ENCODE measurements at places on chromosomes 16 and 17.

DNA sequence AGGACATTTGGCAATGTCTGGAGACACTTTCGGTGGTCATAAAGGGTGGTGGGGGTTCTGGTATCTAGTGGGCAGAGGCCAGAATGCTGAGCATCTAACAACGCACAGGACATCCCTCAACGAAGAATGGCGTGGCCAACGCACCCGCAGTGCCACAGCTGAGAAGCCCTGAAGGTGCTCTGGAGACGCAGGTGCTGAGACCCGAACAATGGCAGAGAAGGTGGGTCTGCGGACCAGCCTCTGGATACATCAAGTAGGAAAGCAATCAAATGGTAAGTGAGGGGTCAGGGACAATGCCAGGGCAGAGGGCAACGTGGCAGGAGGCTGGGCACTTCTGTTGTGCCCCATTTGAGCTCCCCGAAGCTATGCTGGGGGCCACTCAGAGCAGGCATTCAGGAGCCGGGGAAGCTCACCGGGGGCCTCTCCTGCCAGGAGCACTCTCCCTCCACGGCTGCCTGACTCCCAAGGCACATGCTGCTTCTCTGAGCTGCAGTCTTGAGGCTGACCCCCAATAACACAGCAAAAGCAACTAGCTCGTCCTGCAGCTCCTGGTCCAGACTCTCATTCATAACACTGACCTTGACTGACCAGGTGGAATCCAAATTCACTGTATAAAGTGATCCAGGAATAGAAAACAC is 26.0 kb downstream of the SPHK1 start:
- DNase-seq = no peak

DNA sequence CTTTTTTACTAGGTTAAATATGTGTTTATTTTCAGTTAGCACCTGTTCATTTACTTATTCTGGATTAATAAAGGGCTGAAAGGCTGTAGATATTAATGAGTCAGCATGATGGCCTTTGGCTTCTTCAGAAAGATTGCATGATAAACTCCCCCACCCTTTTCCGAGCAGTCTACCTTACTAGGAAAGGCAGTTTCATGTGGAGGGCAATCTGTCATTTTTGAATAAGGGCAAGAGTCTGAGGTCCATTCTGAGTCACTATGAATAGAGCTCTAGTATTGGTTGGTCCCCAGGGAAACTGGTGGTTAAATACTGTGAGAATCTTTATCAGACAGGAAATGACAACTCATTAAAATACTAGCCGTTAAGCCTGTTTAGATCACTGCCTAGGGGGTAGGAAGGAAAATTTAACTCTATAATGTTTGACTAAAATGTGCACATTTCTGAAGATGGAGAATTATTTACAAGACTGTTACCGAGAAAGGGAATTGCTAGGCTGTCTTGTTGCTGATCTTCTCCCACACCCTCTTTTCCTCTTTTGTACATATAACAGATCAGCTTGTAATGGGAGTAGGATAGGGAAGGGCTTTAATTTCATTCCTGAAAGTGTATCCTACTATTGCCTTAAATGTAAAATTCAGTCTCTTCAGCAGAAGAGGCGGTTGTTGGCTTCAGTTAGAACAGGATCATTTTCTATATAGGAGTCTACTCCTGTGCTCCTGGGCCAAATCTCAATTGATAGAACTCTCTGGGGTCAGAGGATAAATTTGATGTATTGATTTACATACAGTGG is 63.3 kb downstream of the TUBD1 start:
- DNase-seq = no peak

GRCh38 chr17:75048249-75048878 is 1.3 kb downstream of the KCTD2 start:
- peak; percentile 66 for DNase-seq

DNA sequence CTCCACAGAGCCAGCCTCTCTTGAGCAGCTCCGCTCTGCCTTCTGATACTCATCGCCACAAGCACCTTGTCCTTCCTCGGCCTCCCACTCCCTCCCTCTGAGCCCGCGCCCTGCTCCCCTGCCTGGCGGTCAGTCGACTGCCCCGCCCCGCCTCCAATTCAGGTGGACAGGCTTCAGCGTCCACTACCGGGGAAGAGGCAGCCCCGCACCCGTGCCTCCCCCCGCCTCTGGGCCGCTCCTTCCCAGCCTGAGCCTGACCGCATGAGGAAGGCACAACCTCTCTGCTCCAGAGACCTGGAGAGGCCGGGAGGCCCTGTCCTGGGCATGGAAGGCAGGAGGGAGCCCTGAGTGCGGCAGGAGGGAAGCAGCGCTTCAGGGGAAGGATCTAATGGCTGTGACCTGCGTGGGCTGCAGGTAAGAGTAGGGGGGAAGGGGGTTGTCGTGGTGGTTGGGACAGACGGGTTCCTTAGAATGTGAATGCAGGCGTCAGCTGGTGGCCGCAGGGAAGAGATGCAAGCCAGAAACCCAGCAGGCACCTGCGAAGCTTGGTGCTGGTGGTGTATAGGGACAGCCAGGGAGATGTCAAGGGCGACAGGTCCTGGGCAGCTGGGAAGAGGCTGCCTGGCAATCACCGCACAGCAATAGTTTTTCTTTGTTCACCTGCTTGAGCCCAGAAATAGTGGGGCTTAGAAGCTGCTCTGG is 3.0 kb upstream of the SLC6A4 start:
- DNase-seq = no peak

- DNase-seq = no peak
Measured at GRCh38 chr16:75372236-75372856, 61.0 kb downstream of the CFDP1 start.

GRCh38 chr16:55323637-55324271 is at the start of gene IRX6:
Gene IRX6 (plus strand): TSS chr16:55324203. CDS start chr16:55325092, 889 bp downstream.
- peak; percentile 18 for DNase-seq

DNA sequence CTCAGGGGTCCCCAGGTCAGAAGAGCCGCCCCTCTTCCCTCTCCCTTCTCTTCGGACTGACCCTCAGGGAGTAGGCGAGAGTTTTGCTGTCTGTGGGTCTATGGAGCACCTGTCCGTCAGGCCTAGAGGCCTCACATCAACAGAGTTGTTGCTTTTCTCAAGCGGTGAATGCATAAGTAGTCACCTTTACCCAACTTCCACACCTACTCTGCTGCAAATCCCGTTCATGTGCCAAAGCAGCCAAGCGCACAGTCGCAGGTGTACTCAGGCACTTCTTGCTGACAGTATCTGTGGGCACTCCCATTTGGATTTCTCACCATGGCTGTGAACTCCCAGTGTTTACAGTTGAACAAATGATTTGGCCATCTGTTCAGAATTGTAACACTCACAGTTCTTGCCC is 4.0 kb upstream of the FA2H start:
- DNase-seq = peak; percentile 53

DNA sequence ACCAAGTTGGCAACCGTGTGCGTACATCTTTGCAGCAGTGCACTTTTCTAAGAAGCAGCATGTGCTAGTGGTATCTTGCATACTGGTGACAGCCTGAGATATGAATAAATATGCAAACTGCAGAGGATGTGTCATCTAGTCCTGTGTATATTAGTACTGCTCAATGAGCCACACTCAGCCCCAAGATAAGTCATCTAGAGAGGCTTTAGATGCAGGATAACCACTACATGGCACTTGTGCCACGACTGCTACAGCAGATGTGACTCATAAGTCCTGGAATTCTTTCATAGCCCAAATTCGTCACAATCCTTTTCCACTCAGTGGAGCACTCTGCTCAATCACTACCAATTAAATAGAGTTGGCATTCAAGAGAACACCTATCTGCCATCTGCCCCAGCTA is 171.5 kb downstream of the AXIN2 start:
- no peak for DNase-seq

- no peak for DNase-seq
Measured at GRCh38 chr16:55331648-55332185, 7.7 kb downstream of the IRX6 start.

GRCh38 chr17:83090444-83091256 is 11.2 kb downstream of the METRNL start:
- no peak for DNase-seq

GRCh38 chr16:1097800-1098199 is 1.8 kb upstream of the C1QTNF8 start:
- DNase-seq = no peak

GRCh38 chr17:8332688-8333087 is 7.0 kb upstream of the ODF4 start:
- DNase-seq = no peak

DNA sequence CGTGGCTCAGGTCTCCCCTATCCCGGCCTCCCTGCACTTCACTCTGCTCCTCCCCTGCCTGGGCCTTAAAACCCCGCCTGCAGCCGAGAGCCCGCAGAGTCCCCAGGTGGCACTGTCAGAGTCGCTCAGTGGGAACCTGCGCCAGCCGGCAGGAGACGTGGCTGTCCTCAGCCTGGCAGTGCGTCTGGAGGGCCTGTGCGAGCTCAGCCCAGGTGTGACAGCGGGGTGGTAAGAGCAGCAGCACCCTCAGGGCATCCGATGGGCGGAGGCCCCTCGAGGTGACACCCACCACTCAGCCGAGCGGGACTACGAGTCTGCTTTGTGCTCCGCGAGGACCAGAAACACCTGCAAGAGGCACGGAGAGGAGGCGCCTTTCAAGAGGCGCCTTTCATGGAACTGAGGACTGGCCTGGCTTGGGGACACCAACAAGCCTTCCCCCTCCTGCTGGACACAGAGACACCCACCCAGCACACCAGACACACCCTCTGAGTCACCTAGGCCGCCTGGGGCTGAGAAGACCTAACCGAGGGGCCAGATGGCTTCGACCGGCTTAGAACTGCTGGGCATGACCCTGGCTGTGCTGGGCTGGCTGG is at the start of gene CLDN9:
TSS of gene CLDN9 (plus strand) at position 96 of the 593 bp plus-strand sequence. CDS start at position 536, 440 bp downstream.
- DNase-seq = peak; percentile 84

DNA sequence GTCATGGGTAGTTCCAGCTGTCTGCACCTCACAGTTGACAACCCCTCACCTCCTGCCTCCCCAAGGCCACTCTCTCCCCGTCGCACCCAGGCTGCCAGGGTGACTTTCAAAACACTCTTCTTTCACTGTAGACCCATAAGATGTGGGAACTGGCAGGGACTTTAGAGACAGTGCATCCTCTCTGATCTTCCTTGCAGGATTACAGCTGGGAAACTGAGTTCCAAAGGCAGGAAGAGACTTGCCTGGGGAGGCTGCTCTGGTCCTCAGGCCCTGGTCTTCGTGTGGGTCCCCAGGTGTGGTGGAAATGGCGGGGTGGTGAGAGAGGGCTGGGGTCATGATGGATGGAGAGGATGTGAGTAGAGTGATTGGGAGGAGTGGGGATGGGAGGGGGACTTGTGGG is 21.9 kb upstream of the NKD1 start:
- no peak for DNase-seq

DNA sequence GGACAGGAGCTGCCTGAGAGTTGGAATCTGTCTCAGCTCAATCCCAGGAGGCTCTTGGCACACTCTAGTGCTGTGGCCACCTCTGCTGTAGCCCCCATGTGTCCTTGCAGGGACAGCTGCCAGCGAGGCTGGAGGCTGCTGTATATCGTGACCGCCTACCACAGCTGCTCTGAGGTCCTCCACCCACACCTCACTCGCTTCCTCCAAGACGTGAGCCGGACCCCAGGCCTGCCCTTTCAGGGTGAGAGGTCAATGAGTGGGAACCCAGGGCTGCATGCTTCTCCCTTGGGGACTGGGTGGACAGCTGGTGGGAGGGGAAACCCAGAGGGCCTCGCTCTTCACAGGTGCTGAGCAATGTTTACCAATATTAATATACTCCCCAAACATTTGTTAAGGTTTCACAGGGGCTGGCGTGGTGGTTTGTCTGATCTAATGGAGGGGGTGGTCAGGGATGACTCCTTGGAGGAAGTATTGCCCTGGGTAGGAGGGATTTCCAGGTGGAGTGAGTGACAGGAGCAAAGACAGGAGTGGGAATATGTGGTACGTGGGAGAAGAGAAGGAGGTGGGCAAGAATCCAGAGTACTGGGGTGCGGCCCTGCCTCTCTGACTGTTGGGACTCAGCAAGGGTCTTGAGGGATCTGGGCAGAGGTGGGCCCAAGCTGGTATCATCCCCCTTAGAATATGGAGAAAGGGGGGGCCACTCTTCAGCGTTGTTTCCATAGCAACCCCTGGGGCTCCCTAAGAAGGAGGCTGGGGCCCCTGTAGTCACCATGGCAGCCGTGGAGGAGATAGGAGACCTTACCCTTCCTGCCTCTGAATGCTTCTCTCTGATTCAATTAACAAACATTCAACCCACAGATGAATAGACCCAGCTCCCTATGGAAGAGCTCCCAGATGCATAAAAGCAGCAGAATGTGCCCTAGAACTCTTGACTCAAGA is 22.2 kb upstream of the ALKBH5 start:
- DNase-seq = no peak

DNA sequence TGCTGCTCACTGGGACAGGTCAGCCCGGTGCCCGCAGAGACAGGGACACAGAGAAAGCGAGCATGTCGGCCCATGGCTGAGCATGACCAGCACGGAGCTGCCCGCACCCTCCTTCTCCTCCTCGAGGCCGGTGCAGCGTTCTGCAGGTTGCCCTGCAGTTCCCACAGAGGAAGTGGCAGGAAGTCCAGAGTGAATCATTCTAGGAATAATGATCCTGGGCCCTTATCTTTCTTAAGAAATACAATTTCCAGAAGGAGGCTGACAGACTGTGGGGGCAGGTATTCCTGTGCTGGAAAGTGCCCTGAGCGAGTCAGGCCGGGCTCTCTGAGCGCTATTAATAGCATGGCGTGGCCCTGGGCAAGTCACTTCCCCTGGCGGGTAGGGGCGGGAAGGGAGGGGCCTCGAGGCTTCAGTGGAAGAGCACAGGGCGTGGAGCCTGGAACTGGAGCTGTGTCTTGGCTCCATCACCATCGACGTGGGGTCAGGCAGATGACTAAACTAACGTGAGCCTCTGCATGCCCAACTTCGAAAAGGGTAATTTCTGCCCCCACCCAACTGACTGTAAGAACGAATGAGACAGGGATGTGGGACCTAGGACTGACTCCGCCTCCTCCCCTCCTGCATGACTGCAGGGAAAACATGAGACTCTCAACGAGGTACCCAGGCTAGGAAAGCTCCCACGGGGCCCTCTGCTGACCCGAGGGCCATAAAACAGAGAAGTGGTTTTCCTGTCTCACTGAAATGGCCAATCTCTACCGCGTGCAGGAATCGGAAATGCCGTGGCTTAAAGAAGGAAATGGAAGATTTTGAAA is 9.8 kb downstream of the TMEM204 start:
- peak; percentile 29 for DNase-seq

DNA sequence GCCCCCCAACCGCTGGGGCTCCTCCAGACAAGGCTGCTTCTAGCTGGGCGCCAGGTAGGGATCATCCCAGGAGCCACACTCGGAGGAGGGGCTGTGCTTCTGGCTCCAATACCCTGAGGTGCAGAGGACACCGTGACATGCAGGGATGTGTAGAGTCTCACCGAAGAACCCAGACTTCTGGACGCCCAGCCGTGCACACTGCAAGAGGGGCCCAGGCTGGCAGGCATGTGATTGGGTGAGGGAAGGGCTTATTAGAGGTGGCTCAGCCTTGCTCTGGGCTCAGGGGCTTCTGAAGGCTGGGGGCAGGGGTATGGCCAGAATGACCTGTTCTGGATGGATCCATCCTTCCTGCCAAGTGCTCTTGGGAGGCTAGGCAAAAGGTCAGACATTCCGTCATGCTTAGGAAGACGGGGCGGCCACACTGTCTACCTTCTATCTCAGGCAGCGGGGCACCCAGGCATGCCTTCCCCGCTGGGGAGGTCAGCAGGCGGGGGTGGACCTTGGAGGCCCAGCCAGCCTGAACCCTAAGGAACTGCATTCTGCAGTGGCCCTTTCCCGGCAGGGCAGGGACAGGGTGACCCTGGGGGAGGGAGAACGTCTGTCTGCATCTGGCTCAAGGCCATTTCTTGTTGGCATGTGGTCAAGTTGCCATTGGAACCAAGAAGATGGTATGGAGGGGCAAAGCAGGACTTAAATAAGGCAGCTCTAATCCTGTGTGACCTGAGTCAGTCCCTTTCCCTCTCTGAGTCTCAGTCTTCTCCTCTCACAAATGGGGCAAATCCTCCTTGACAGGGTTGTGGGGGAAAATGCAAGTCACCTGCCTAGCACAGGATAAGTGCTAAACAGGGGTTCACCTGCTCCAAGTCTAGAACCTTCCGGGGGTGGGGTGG is 5.8 kb upstream of the ADGRG1 start:
- peak; percentile 10 for DNase-seq

Data from body of pancreas (tissue), 4 donors.